ENCODE measurements at places on chromosomes 13 and 19.

GRCh38 chr13:45108716-45109101 is 11.6 kb upstream of the GTF2F2 start:
- peak; percentile 16 for DNase-seq

DNA sequence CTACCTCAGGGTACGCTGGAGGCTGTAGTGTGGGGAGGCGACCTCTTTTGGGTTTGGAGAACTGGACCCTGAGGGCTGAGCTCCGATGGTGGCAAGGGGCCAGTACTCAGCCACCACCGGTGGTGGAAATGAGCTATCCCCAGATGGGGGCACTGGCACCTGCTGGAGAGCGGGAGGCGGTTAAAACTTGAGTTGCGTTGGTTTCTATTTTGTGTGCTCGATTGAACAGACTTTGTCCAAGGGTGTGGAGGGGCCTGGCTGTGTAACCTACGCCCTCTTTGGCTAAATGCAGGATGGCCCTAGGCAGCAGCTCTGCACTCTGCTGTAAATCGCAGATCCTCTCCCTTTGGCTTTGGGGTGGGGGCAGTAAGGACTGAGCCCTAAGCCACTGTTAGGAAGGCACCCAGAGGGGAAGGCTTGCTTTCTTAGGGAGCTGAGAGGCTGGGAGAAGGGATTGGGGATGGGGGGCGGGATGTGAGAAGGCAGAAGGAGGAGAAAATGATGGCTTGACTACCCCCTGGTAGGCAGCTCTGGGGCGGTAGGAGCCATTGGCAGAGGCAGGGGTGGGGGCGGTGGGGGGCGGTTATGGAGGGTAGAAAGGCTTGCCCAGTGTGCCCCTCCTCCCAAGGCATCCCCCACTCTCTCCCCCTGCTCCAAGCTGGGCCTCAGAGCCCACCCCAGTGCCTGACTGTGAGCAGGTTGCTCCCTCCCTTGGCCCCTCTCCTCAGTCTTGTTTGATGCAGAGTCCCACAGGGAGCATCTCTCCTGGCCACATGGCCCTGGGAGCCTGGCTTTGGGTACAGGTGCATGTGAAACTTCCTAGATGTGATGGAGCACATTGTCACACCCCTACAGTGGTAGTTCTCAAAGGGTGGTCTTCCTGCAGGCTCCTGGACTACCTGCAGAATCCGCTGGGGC is 5.0 kb downstream of the VSTM2B start:
- no peak for DNase-seq

DNA sequence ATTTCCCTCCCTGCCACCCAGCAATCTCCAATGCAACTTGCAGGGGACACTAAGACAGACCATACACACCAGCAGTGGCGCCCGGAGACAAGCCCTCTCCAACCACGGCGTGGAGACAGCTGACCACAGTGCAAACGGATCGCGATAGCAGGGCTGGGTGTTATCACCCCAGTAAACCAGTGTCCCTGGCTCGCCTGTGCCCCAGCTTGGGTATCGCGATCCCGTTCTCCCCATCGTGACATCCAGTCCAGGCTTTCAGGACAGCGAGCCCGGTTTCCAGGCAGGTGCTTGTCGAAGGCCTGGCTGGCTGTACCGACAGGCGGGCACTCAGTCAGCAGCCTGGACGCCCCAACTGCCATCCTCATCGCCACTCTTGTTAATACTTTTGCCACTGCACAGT is 20.7 kb upstream of the NANOS2 start:
- DNase-seq: no peak

DNA sequence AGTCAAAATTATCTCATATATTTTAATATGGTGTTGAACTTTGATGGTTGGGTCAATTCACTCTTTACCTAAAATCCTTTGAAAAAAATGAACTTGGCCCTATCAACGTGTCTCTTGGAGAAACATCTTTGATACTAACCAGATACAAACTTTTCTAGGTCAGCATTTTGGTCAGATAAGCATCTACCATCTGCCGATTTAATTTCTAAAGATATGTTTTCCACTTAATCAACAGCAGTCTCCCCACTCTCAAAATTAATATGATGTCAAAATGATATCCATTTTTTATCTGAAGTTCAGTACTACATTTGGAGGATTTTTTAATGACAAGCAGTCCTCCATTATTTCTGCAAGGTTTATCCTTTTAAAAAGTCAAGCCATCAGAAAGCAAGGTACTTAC is 288.8 kb downstream of the DIAPH3 start:
- no peak for DNase-seq
